ENCODE measurements at places on chromosomes 3 and 15.
A peak's percentile ranks its signal among the peaks of the same experiment; 100 is the strongest.

GRCh38 chr3:196141052-196141865 is 59.4 kb upstream of the TFRC start:
- no peak for DNase-seq

DNA sequence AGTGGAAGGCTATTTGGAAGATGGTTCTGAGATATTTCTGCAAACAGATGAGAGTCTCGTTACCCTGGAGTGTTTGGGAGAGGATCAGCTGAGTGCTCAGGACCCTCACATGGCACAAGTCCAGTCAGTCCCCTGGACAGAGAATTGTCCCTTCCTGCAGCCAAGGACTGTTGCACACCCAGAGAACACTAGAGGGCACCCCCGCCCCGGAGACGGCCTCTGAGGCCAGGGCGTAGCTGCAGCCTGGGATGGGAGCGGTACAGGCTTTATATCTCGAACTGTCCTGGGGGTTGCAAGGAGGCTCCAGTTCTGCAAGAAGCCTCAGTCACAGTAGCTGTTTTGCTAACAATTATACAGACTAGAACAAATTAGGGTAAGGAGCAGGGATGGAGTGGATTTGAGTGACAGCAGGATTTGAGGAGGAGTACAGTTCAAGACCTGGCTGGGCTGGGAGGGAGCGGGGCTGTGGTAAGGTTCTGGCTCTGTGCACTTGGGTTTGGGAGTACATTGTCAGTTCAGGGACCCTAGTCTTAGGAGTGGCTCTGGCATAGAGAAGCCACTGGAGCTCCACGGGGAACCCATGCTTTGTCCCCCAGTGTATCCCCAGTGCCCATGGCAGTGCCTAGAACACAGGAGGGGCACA is 67.6 kb upstream of the HACD2 start:
- DNase-seq, result peak; percentile 4

DNA sequence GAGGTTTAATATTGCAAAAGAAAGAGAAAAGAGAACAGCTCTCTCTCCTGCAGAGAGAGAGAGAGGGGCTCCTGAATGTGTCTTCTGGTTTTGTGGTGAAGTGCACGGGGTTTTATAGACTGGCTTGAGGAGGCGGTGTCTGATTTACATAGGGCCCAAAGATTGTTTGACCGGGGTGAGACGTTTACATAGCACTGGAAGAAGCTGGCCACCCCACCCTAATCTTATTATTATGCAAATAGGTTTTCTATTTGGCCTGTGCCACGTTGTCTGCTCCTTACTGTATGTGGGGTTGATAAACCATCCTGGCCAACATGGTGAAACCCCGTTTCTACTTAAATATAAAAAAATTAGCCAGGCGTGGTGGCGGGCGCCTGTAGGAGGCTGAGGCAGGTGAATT is 268.6 kb downstream of the SV2B start:
- DNase-seq, result no peak

GRCh38 chr3:38105525-38105924 is 31.4 kb downstream of the ACAA1 start:
- DNase-seq, result no peak

GRCh38 chr15:74315626-74316025 is 51.8 kb downstream of the CYP11A1 start:
- no peak for DNase-seq

- no peak for DNase-seq
These were observed 146.0 kb downstream of the CHST2 start for GRCh38 chr3:143265501-143266070.

DNA sequence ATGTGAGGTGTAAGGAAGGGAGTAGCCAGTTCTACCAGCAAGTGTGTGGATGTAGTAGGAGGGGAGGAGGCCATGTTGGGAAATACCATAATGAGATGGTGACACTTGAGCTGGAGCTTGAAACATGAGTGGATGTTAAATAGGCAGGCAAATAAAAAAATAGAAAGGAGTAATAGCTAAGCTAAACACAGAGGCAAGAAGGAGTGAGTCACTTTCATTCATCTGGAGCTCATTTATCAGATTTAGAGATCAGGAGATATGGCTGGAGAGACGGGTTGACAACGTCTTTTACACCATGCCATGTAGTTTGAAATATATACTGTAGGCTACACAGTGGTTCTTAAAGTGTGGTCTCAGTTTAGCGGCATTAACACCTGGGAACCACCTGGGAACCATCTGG is 390.5 kb downstream of the DIPK2A start:
- no peak for DNase-seq

GRCh38 chr3:186414735-186415419 is 52.8 kb upstream of the DGKG start:
- no peak for DNase-seq

- DNase-seq, result no peak
These were observed 52.2 kb upstream of the POLR2M start for GRCh38 chr15:57654153-57654852.

GRCh38 chr15:34336991-34337556 is 507 bp downstream of the SLC12A6 start:
- no peak for DNase-seq

- no peak for DNase-seq
These were observed 30.3 kb downstream of the ARL14 start for GRCh38 chr3:160707187-160707794.

DNA sequence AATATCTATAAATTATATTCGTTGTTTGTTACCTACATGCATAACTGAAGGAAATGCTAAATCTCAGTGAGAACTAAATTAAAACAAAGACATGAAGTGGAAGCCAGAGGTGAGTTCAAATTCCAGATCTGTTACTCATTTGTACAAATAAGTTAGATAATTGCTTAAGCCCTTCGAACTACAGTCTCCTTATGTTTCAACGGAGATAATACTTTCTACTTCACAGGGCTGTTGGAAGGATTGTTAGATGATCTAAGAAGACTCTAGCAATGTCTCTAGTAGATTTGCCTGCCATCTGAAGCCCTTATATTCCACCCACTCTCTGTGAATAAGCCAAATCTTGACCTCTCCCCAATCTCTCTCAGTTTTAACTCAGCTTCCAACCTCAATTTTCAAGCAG is 125.8 kb downstream of the P2RY1 start:
- no peak for DNase-seq

DNA sequence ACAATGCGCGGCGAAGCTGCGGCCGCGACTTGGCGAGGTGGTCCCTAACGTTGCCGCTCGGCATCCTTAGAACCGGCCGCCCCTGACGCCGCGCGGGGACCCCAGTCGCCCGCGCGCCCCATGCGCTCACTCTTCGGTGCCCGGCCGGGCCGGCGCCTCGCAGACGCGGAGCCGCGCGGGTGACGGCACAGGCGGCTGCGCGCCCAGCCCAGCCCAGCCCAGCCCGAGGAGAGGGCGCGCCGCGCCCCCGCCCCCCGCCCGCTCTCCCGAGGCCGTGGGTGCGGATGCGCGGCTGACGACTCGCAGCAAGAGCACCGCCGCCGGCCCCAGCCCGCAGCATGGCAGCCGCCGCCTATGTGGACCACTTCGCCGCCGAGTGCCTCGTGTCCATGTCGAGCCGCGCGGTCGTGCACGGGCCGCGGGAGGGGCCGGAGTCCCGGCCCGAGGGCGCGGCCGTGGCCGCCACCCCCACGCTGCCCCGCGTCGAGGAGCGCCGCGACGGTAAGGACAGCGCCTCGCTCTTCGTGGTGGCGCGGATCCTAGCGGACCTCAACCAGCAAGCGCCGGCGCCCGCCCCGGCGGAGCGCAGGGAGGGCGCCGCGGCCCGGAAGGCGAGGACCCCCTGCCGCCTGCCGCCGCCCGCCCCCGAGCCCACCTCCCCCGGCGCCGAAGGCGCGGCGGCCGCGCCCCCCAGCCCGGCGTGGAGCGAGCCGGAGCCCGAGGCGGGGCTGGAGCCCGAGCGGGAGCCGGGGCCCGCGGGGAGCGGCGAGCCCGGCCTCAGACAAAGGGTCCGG is 437 bp downstream of the KLF13 start:
- peak; percentile 71 for DNase-seq

DNA sequence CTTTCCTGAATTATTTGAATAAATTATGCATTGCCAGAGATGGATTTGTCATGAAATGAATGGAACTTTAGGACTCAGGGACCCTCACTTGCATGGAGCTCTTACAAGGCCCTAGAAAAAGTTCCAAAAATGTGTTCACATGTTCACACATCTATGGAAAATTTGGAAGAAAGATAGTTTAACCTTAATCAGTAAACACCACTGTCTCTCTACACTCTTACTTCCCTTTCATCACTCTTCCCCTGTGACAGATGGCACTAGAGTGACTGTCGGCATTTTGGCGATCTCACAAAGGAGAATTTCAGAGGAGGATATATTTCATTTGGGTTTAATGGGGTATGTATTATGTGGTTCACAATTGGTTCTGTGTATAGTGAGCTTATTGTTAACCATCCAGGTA is 600.8 kb downstream of the IGSF11 start:
- no peak for DNase-seq

DNA sequence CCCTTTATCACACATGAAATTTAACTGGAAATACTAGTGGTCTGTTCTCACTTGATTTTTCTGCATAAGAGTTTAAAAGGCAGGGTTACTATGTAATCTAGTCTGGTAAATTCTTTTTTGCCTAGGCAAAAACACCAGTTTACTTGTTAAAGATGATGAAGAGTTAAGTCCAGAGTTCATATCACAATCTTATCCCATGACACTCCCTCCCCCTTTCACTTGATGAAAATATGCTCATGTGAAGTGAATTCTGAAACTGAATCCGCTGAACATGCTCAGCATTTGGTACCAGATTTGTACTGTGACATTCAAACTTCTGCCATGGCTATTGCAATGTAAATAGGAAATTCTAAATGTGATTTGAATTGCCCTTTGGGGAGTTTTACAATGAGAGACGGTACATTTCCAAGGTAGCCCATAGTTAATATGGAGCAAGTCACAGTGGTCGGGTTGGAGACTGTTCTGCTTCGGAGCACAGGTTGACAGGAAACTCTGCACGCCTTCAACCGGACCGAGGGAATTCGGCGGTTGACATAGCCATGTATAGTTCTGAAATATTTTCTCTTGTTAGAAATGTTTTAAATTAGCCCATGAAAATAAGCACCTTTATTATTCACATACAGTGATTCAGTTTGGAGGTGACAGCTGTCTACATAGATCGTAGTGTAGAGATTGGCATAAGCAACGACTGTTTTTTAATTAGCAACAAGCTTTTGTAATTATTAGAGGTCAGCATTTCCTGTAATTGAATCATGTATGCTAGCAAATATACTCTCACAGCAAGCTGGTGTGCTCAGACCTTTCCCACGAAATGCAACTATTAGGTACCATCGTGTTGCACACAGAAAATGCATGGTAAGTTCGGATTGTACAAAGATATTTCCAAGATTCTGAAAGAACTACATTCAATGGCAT is 768.6 kb upstream of the GOLIM4 start:
- no peak for DNase-seq

DNA sequence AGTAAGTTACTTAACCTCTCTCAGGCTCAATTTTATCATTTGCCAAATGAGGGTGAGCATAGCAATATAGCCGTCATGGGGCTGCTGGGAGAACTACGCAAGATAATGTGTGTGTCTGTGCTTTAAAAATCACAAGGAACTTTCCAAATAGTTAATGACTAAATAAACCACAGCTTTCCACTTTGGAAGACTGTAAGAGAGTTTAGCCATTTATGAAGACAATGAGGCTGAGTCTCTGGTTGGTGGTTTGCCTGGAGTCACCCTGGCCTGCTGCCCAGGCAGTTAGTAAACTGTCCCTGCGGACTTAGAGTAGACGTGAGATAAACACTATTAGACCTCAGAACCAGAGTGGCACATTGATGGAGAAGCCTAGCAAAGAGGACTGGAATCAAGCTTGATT is 357.7 kb downstream of the CLSTN2 start:
- no peak for DNase-seq

DNA sequence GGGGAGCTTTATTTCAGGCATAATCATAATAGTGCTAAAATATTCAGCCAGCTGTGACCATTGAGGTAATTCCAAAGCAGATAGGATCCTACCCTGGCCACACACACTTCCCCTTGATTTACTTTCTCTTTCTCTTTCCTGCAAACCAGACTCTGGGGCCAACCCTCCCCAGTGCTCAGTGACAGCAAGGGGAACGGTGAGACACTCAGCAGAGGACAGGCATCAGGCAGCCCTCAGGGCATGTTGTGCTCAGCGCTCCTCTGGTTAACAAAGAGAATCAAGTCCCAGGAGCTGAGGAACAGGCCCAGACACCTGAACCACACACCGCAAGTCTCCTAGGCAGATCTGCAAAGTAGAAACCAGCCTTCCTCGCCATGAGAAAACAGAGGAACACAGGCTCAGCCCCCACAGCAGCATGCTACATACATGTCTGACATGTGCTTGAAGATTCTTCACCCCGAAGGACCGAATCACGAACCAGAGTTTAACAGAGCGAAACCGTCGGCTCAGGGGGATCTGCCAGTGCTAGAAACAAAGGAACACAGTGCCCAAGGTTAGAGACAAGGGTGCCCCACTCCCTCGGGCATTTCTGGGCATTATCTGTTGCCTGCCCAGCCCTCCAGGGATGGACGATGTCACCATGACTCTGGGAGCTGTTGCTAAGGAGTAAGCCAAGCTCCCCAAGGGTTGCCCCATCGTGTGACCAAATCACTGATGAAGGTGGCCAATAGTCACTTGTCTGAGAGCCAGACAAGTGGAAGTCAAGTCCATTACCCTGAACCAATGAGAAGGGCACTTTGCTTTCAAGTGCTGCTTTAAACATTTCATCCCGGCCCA is 17.5 kb downstream of the HDC start:
- peak; percentile 49 for DNase-seq

- DNase-seq, result no peak
These were observed 20.1 kb downstream of the USP13 start for GRCh38 chr3:179672918-179673317.

- DNase-seq, result no peak
These were observed 60.6 kb upstream of the ADAMTS9 start for GRCh38 chr3:64748244-64748904.

GRCh38 chr3:186719945-186720739 is 3.0 kb downstream of the KNG1 start:
- no peak for DNase-seq

DNA sequence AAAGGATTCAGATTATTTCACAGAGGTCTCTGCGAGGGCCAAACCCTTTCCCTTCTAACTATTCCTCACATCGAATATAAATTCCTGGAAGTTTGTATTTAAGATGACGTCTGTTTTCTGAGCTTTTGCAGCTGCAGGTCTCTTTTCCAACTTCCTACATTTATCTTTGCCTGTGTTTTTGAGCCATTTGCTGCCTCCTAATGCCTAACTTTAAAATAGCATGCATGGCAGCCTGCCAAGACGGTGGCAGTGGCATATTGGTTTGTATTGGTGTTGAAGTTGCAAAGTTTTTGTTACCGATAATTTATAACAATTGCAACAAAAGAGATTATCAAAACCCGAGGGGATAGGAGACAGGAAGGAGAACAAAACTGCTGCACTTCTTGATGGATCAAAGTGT is 187.1 kb upstream of the DNAJC19 start:
- no peak for DNase-seq

DNA sequence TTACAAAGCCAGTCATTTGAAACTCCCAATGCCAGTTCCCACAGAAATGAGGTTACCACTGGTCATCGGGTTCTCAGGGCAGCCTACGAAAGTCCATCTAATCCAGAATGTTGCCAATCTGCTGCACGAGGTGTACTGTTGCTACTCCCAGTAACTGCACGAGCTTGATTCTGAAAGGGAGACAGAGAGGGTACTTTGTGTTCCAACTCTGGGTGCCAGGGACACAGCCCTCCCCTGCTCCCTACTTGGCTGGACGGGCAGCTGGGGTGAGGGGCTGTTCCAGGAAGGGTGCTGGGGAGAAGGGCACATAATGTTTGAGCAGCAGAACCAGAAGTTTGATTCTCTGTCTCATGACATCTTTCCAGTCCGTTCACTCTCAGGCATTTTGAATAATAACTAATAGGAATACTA is 27.1 kb upstream of the OSBPL11 start:
- DNase-seq, result no peak

GRCh38 chr15:44163370-44163769 is 31.7 kb downstream of the FRMD5 start:
- no peak for DNase-seq

All from activated CD4-positive, alpha-beta T cell treated with anti-CD3 and anti-CD28 coated beads, Interleukin-2, amount 50 U/mL, for 4 hours (primary cell).